ENCODE measurements at places on chromosomes 12 and 14.

DNA sequence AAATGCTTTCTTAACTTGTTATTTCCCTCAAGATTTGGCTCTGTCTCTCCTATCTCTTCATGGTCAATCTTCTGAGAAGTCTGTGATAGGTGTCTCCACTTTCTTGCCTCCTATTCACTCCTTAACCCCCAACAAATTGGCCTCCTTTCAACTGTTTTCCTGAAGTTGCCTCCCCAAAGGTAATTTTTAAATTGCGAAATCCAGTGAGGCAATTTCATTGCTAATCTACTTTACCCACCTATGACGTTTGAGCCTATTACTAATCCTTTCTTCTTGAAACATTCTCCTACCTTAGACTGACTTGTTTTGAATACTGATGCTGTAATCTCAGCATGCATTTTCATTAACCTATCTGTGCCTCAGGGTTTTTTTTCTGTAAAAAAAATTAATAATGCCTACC, 6.0 kb upstream of the KCNH5 start:
- DNase-seq: no peak

DNA sequence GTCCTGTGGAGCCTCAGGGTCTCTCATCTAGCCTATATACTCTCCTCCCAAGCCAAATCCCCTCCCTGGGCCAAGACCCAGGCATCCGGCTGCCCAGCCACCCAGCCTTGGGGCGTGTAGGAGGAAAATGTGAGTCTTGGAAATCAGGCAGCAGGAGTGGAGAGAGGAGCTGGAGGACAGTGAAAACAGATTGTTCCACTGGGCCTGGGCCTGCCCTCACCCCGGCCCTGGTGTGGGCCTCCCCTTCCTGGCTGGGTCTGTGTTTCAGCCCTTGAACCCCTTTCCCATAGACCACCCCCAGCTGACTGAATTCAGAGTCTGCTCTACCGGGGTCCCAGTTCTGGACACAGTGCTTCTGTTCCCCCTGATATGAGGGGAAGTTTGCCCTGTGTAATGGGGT, 6.7 kb downstream of the ITGA5 start:
- DNase-seq: no peak

GRCh38 chr12:41531147-41531829, 343.2 kb downstream of the PDZRN4 start:
- no peak for DNase-seq

- no peak for DNase-seq
Observed at GRCh38 chr12:132229926-132230325, 85.7 kb downstream of the NOC4L start.

- DNase-seq: no peak
Observed at GRCh38 chr12:2318286-2318685, 265.5 kb downstream of the CACNA1C start.

GRCh38 chr12:54628186-54628846, 6.4 kb downstream of the LACRT start:
- DNase-seq: no peak

DNA sequence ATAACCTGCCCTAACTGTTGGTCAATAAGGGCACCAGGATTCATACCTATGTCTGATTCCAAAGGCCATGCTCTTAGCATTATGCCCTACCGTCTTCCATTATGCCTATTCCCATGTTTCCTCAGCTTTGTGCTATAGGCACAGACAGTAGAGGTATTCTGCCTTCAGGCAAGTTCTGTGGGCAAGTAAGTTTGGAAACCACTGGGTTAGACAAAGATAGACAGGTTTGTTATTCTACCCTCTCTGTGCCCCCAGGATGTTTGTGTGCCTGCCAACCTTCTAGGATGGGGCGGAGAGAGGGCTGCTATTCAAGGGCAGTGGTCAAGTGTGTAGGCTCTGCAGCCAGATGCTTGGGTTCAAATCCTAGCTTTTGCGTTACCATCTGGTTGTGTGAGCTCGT, 4.6 kb downstream of the RAPGEF3 start:
- DNase-seq: no peak

- DNase-seq: no peak
Observed at GRCh38 chr14:32980902-32981501, 42.3 kb downstream of the NPAS3 start.

DNA sequence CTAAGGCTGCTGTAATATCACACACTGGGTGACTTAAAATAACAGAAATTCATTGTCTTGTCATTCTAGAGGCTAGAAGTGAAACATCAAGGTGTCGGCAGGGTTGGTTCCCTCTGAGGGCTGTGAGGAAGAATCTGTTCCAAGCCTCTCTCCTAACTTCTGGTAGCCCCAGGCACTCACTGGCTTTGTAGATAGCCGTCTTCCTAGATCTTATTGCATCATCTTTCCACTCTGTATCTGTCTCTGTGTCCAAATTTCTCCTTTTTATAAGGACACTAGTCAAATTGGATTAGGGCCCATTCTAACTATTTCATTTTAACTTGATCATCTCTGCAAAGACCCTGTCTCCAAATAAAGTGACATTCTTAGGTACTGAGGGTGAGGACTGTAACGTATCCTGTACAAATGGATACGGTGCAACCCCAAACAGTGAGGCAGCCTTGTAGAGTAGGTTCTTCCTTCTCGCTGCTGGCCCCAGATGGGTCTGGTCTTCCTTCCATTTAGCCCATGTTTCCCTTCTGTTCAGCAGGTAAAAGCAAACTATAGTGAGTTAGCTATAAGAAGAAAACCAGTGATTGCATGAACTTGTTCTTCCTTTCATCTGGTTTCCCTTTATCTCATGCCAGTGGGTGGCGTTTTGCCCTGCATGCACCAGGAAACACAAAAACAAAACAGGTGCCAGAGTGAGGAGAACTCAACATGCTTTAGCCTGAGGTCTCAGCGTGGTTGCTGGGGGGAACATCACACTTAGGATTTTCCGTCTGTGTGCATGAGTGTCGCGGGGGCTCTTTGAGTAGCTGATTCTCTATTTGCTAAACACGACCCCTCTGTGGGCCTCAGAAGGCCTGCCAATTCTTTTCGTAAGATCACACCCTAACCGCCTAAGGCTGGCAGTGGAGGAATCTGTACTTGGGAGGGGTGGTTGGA, 19.5 kb downstream of the TTC9 start:
- no peak for DNase-seq

GRCh38 chr12:115243933-115244628, 560.1 kb upstream of the TBX3 start:
- no peak for DNase-seq

DNA sequence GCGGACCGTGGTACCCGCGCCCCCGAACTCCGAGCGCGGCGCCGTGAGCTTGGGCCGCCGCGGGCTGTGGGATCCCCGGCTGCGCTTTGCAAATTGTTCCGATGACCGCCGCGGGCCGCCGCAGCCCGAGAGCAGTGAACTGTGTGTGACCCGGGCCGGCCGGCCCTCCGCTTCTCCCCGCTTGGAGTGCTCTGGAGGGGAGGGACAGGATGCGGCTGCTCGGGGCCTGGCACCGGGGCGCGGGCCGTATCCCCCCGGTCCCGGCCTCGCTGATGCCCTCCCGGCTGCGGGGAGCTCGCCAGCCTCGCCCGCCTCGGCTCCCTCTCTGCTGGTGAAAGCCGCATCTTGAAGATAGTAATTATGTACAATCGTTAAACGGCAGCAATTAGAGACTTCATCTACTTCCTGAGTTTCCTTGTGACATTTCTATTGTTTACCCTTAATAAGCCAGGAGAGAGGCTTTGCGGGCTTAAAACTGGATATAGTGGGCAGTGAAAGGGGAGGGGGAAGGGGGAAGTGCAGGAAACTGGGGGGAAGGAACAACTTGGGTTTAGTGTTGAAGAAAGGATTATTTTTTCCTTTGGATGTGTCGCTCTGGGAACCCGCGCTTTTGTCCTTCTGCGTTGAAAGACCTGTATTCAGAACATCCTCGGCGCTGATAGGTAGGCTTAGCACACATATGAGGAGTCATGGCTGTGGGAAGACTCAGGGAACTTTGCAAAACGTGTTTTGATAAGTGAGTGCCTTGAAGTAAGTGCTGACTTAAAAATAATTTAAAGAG, 1.2 kb downstream of the PELI2 start:
- no peak for DNase-seq

- no peak for DNase-seq
Observed at GRCh38 chr12:80183939-80184338, 84.6 kb downstream of the OTOGL start.

DNA sequence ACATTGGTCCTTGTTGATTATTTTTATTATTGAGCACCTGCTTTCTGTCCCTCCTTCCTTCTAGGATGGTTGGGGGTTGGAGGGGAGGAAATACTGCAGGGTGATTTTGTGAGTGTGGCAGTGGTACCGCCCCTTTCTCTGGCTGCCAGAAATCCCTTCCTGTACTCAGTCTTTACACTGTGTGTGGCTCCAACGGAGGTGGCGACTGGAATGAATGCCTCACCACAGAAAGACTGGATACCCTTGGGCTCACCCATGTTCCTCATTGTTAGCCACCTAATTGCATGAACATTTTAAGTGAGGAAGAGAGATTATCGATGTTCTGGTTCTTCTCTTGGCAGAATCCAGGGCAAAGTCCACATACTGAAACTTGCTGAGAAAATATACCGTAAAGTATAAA, 272.0 kb upstream of the E2F7 start:
- DNase-seq: no peak

DNA sequence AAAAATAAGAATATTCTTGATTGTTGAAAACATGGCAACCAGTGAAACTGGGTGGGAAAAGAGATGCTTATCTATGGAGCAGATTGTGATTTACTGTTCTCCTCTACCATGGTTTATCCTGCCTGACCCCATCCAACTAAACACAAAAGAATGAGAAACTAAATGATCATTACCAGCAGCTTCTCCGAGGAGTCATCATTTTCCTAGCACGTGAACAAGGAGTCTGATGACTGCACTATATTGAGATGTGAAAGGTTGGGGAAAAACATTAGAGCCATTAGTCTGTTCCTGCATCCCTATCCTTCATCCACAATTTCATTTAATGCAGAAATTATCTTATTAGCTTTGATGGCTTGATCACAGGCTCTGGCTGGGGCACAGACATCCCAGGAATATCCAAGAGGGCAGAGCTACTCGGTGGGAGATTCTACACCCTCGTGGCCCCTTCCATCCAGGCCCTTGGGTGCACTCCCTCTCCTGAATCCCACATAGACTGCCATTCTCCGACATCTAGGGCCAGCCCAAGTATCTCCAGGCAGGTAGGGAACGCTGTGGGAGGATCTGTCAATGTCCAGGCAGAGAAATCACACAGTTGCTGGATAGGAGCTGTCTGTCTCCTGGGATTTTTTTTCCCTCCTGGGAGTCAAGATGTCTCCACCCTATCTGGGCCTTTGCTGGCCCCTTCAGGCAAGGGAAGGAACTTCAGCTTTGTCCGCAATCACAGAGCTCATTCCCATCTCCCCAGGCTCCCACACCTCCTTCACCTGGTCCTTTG, 43.3 kb upstream of the DHRS4 start:
- DNase-seq: no peak

- DNase-seq: no peak
Observed at GRCh38 chr12:122875590-122876220, 20.2 kb downstream of the VPS37B start.

DNA sequence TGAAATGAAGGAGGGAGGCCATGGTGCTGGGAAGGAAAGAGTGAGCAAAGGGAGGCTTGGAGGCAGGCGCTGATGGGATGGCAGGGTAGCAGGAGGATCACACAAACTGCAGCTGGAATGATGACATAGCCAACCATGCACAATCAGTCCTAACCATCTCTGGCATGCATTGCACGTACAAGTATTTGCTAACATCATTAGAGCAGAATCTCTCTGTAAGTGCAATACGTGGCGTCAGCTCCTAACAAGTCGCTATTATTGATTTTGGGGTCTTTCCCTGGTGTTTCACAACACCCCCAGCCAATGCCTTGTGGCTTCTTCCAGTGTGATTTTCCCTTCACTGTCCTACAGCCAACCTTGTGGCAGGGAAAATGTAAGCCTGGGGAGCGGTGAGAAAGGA, 18.5 kb downstream of the BDKRB1 start:
- DNase-seq: no peak

DNA sequence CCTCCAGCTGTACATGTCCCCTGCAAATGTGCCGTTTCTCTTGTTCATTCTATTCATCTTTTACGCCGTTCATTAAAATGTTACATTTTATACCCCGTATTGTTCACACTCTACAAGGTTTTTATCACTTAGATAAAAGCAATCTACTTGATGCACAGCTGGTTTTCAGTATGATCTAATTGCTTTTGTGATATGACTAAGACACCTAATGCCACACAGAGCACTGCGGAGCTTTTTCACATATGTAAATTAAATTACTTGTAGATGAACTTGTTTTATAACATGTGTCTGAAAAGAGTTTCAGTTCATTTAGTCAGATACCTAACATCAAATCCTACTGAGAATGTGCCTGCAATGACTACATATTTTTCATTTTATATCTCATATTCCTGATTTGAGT, 40.9 kb upstream of the RERGL start:
- no peak for DNase-seq

- DNase-seq: no peak
Observed at GRCh38 chr12:110791589-110791988, 48.9 kb upstream of the PPP1CC start.

DNA sequence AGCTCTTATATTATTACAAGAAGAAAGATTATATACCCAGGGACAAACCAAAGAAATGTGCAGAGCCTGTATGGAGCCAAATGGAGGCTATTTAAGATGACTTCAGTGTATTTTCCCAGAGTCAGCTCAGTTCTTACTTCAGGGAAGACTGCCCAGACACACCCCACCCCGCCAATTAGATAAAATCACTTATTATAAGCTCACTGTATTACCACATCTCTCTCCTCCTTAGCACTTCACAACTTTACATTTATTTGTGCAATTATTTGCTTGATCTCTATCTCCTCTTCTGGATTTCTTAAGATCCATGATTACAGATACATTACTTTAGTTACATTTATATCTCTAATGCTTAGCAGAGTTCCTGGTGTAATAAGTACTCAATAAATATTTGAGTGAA, 24.7 kb upstream of the WDR89 start:
- no peak for DNase-seq

GRCh38 chr14:53209370-53209769, 56.2 kb upstream of the DDHD1 start:
- no peak for DNase-seq

GRCh38 chr12:2011643-2012607, 7.7 kb upstream of the DCP1B start:
- no peak for DNase-seq

All from glomerular endothelial cell (primary cell).